Activated CD4-positive, CD25-positive, alpha-beta regulatory T cell (primary cell): ENCODE measurements at places on chromosomes 4 and X.

GRCh38 chr4:152476796-152477195 lies 59.1 kb downstream of the FBXW7 start:
- DNase-seq = no peak

DNA sequence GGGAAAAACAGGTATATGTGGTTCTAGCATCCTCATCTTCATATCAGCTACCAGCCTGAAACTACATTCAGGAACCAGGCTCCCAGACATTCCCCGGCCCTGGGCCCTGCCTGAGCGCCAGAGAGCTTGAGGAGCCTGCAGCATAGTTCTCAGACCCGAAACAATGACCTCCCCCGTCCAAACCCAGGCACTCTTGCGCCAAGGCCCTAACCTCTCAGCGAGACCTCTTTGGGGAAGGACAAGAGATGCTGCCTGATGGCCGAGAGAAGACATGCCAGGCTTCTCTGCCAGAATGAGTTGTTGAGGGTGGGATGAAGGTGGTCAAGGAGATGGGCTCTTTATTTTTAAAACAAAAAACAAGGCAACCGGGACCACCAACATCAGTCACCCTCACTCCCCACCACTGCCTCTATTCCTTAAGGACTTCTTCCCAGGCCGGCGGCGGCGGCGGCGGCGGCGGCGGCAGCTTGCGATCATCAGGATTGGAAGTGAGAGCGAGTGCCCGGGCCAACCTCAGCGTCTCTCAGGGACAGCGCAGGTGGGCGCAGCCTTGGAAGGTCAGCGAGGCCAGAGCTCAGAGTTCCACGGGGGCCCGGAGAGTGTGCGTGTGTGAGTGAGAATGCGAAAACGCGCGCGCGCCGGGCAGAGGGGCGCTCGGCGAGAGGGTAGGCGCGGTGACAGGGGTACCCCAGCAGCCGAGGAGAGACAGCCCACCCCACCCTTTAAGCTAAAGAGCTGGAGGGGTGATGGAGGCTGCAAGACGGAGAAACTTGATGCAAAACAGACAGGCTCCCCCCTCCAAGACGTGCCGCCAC lies 601 bp downstream of the INPP4B start:
- no peak for DNase-seq

GRCh38 chrX:15376956-15377355 lies 7.3 kb downstream of the VEGFD start:
- no peak for DNase-seq

DNA sequence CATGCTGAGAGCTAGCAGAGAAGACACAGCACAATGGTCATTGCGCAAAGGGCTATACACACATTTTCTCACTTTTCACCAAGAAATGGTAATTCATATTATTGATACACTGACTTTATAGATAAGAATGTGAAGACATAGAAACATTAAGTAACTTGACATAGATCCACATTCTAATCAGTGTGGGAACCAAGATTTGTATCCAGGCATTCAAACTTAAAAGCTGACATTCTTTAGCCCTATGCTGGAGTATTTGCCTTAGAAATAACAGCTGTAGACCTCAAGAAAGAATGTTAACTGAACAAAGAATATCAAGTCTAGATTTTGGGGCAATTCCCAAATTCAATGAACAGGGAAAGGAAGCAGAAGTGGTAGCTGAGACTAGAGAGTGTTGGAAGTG lies 384.8 kb downstream of the IL15 start:
- no peak for DNase-seq

DNA sequence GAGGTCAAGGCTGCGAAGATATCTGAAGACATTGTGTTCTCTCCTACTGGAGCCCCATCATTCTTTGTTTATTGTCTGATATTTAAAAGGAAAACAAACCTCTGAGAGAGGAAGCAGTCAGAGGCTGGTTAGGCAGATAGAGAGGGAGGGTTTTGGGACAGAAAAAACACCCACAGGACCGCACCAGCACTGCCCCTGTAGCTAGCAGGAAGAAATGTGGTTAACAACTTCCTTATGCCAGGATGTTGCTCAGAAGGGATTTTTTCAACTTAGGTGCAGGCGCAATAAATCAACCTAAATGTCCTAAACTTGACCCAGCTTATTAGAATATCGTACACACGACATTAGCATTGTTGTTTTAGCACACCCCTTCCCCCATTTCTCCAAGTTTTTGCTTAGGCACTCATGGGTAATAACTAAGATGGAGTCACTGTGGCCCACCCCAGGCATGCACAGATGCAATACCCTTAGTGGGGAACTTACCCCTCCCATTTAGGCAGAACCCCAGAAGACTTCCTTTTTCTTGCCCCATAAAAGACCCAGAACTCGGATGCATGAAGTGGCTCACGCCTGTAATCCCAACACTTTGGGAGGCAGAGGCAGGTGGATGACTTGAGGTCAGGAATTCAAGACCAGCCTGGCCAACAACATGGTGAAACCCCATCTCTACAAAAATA lies 2.8 kb upstream of the ZNF718 start:
- no peak for DNase-seq

- DNase-seq = no peak
Measured at GRCh38 chr4:148965080-148965479, 522.9 kb upstream of the NR3C2 start.

DNA sequence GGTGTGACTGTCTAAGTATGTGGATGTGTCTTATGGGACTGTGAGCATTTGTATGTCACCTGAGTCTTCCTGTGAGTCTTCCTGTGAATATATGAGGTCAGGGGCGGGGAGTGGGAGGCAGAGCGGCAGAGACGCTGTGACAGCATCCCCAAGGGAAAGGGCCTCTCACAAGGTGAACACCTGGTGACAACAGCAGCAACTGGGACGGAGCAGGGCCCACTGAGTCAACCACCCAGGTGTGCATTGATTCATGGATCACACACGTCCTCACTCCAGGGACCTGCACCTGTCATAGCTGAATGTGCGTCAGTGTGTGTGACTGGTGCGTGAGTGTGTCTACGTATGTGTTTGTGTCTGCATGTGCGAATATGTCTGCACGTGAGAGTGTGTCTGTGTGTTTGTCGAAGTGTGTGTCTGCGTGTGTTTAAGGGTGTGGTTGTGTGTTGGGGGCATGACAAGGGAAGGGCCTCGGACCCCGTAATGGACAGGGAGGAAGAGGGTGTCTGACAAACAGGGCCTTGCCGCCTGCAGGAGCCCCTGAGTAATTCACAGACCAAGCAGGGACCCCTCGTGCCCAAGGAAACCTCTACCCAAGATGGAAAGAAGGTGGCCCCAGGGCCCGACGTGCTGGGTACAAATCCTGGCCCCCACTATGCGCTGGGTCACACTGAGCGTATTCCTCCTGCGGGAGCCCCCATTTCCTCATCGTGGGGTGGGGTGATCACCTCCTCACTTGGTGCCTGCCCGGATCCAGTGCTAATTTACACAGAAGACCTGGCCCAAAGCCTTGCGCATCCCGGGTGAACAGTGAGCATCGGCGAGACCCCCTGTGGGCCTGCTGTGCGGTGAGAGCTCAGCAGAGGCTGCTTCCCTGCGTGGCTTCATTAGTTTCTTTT lies 76.7 kb downstream of the ABLIM2 start:
- DNase-seq = no peak

DNA sequence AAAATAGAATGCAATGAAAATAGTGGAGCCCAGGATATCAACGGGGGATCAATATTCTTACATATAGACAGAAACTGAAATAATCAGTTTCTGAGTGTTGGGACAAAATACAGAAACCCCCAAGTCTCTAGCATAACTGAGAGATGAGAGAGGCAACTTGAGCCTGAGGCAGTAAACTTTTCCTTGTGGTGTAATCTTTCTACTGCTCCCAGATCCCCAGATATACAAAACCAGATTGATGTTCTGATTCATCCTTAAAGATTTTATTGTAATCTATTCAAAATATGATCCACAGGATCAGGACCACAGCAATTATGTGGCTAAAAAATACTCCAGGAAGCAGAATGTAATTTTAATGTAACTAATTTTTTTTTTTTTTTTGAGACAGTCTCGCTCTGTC lies 2282.6 kb downstream of the ARAP2 start:
- DNase-seq = no peak

- DNase-seq = no peak
Measured at GRCh38 chr4:155007660-155008176, 200.7 kb upstream of the NPY2R start.

- peak; percentile 48 for DNase-seq
Measured at GRCh38 chr4:15002659-15003400, 549 bp downstream of the CPEB2 start.

DNA sequence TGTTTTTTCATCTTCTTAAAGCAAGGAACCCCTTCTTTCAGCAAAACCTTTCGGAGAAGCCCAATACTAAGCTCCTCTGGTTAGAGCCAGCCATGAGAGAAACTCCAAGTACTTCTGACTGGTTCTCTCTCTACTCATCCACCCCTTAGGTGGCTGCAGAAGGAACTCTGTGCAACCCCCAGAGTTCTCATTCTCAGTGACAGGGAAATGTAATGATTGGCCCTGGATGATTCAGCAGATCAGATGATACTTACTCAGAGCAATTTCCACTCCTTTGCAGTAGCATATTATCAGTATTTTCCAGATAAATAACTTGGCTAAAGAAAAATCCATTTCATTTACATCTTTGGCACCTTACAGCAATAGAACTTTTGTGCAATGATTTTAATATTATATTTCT lies 3.2 kb downstream of the SPP1 start:
- no peak for DNase-seq

DNA sequence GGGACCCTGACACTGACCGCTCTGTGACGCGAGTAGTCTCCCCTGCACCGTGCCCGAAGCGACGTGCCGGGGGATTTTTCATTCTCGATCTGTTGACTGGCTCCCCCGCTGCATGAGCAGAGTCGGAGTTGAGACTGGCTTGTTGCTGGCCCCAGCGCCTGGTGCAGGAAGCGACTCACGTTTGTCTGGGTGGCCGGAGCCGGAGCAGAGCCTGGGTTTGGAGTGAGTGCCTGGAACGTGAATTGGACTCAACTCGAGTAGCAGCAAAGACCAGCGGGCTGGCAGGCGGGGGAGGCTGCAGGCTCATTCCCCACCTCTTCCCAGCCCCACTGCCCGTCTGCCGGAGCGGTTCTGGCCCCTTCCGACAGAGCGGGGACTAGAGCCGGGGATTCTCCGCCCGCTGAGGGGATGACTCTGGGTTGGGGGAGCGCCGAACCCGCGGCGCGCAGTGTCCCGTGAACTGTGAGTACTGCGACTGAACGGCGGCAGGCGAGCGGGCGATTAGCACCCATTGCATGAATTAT lies 554 bp downstream of the PCDH7 start:
- no peak for DNase-seq
